H9 (cell line): ENCODE measurements at places on chromosomes 1 and 21. TPM values are rescaled to one million over a fixed set of nuclear protein-coding genes. Genes with fewer than 3 reads are reported as not detected.

The MAP3K21 gene
- 11.6 and 11.7 TPM in 2 replicates for total RNA-seq

The BEST4 gene
- total RNA-seq = 1.1 and 1.3 TPM in 2 replicates

The CYP4A22 gene
- total RNA-seq = not detected in 2 replicates

The TTLL10 gene
- 0.68 and 0.79 TPM in 2 replicates for total RNA-seq

The OR2L5 gene
- total RNA-seq = not detected in 2 replicates

The SLC45A3 gene
- total RNA-seq = 16.7 TPM in 2 replicates

The PCP4L1 gene
- total RNA-seq = 0.66 and 0.83 TPM in 2 replicates

The PIK3R3 gene
- 11.4 and 12.4 TPM in 2 replicates for total RNA-seq

The OR14K1 gene
- not detected in 2 replicates for total RNA-seq

The SLC5A9 gene
- total RNA-seq = 0.22 TPM in 1 of 2 replicates, not detected in the other

The PDC gene
- not detected in 2 replicates for total RNA-seq

The KRTAP21-2 gene
- not detected in 2 replicates for total RNA-seq
